Stimulated activated CD4-positive, alpha-beta T cell treated with anti-CD3 and anti-CD28 coated beads, Interleukin-12 subunit alpha, Interleukin-12 subunit beta, amount 100 ng/mL, for 24 hours (primary cell): ENCODE measurements at places on chromosomes 16 and 17.

- no peak for DNase-seq
Observed at GRCh38 chr17:11293480-11293879, 52.5 kb downstream of the SHISA6 start.

- DNase-seq = no peak
Observed at GRCh38 chr16:81888520-81889394, 109.7 kb downstream of the PLCG2 start.

- no peak for DNase-seq
Observed at GRCh38 chr17:61158376-61158775, 241.3 kb upstream of the TBX2 start.

- peak; percentile 21 for DNase-seq
Observed at GRCh38 chr17:35214631-35215273, 20.6 kb upstream of the SLC35G3 start.

DNA sequence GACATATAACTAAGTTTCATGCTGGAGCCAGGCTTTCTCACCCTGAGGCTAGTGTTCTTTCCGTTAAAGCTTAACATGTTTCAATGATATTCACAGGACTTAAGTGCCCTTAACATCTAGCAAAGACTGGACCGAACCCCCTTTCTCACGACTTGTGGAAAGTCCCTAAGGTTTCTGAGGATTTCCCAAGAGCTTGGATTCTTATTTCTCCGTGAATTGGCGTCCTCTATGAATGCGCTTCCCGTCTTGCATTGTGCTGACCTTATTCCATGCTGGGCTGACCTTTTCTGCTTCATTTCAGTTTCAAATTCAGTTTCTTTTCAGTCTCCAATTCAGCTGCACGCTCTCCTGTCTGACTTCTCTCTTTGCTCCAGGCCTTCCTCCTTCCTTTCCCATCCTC lies 206.4 kb downstream of the HS3ST3A1 start:
- no peak for DNase-seq

- DNase-seq = no peak
Observed at GRCh38 chr17:55549140-55549539, 37.9 kb upstream of the SMIM36 start.

- DNase-seq = peak; percentile 65
Observed at GRCh38 chr16:89115216-89115861, 21.7 kb downstream of the ACSF3 start.

GRCh38 chr17:66836063-66837005 lies 1.4 kb downstream of the CACNG5 start:
- DNase-seq = no peak

DNA sequence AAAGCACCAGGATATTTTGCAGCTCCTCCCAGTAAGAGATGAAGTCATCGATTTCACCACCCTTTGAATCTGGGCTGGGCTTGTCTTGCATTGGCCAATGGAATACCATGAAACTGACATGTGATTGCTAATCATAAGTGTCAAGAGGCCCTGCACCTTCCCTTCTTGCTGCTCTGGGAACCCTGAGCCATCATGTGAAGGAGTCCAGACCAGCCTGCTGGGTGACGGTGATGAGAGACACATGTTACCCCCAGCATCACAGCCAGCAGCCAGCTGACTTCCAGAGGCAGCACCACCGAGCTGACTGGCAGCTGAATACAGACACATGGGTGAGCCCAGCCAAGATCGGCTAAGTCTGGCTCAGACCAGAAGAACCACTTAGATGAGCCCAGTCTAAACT lies 43.6 kb upstream of the CACNG4 start:
- no peak for DNase-seq

DNA sequence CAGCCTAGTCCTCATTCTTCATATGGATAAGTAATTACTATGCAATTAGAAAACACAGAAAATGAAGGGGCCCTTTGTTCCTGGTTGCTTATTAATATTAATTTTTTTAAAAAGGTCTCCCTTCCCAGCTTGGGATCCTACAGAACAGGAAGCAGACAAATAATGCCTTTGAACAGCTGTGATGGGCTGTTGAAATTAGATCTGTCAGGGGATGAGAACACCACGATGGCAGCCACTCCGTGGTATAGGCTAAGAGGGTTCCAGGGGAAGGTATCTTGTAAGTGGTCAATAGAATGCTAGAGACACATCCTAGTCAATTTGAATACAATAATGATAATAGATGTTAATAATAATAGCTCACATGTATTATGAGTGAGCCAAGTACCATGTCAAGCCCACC lies 83.1 kb downstream of the CCDC182 start:
- DNase-seq = no peak

DNA sequence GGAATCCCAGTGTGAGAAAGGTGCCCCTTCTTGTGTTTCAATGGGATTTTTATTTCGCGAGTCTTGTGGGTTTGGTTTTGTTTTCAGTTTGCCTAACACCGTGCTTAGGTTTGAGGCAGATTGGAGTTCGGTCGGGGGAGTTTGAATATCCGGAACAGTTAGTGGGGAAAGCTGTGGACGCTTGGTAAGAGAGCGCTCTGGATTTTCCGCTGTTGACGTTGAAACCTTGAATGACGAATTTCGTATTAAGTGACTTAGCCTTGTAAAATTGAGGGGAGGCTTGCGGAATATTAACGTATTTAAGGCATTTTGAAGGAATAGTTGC lies 567 bp downstream of the UBB start:
- DNase-seq = peak; percentile 21

GRCh38 chr17:50318501-50319285 lies 27.2 kb upstream of the XYLT2 start:
- DNase-seq = no peak

DNA sequence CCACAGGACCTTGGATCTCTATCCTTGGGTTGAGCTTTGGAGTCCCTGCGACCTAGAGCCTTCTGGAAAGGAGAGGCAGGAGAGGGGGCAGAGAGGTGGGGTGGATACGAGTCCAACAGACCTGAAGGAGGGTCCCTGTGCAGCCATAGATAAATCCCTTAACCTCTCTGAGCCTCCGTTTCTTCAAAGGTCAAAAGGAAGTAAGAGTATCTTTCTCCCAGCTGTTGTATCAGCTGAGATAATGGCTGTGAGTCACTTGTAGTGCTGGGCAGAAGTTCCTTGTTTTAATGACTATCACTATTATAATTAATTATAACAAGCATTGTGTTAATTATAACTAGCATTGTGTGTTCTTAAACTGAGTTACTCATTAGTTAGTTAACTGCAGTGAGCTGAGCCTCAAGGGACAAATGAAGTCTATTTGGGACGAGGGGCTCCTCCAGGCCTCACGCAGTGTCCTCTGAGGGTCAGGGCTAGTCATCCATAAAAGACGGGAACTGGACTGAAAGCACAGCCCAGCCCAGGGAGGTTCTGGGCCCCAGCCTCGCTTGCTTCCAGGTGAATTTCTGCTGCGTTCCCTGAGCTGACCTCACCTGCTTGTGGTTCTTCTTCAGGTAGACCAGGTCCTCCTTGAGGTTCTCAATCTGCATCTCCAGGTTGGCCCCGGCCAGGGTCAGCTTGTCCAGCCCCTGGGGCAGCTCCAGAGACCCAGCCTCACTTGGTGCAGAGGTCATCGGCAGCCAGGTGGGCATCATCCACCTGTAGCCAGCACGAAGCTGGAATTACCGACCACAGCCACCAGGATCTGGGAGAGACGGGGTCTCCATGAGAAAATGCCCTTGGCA lies 5.7 kb upstream of the KRT17 start:
- no peak for DNase-seq

DNA sequence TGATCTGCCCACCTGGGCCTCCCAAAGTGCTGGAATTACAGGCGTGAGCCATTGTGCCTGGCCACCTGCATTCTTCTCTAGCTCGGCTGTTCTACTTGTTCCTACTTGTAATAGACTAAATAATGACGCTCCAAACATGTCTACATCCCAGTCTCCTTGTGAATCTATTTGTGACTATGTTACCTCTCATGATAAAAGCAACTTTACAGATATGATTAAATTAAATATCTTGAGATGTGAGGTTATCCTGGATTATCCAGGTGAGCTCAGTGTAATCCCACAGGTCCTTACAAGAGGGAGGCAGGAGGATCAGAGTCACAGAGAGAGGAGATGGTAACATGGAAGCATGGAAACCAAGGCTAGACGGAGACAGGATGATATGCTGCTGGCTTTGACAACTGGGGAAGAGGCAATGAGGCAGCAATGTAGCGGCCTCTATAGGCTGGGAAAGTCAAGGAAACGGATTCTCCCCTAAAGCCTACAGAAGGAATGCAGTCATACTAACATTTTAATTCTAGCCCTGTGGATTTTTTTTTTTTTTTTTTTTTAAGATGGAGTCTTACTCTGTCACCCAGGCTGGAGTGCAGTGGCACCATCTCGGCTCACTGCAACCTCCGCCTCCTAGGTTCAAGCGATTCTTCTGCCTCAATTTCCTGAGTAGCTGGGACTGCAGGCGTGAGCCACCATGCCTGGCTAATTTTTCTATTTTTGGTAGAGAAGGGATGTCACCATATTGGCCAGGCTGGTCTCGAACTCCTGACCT lies 5.0 kb upstream of the LASP1 start:
- no peak for DNase-seq

- DNase-seq = no peak
Observed at GRCh38 chr16:62665269-62665668, 629.0 kb upstream of the CDH8 start.

- no peak for DNase-seq
Observed at GRCh38 chr16:62035115-62036092, 834 bp downstream of the CDH8 start.

DNA sequence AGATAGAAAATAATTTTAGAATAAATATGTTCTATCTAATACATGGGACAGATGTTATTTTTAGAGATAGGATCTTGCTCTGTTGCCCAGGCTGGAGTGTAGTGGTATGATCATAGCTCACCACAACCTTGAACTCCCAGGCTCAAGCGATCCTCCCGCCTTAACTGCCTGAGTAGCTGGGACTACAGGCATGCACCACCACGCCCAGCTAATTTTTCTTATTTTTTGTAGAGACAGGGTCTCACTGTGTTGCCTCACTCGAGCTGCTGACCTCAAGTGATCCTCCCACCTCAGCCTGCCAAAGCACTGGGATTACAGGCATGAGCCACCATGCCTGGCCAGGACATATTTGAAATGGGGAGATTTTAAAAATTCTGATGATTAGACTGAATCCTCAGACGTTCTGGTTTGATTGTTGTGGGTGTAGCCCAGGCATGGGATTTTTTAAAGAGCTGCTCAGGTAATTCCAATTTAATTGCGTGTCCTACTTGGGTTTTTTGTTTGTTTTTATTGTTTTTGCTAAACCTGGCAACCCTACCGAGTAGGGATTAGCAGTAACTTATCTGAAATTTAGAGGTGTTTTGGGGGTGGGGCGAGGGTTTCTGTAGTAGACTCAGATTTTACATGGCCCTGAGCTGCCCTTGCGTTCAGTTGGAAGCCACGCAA lies 142.9 kb downstream of the RAB11FIP4 start:
- no peak for DNase-seq

- DNase-seq = no peak
Observed at GRCh38 chr17:10756185-10756584, 26.4 kb upstream of the TMEM220 start.

DNA sequence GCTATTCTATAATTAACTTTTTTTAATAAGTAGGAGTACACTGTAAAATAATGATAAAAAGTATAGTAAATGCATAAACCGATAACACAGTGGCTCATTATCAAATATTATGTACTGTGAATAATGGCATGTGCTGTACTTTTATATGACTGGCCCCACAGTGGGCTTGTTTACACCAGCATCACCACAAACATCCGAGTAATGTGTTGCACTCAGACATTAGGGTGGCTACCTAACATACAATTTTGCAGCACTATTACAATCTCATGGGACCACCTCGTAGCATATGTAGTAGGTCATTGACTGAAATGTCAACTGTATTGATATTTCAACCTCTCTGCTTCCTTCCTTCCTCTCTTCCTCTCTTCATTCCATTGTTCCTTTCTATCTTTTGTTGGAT lies 51.7 kb downstream of the TBX4 start:
- DNase-seq = no peak

- DNase-seq = no peak
Observed at GRCh38 chr16:57104706-57105105, 12.3 kb downstream of the CPNE2 start.

DNA sequence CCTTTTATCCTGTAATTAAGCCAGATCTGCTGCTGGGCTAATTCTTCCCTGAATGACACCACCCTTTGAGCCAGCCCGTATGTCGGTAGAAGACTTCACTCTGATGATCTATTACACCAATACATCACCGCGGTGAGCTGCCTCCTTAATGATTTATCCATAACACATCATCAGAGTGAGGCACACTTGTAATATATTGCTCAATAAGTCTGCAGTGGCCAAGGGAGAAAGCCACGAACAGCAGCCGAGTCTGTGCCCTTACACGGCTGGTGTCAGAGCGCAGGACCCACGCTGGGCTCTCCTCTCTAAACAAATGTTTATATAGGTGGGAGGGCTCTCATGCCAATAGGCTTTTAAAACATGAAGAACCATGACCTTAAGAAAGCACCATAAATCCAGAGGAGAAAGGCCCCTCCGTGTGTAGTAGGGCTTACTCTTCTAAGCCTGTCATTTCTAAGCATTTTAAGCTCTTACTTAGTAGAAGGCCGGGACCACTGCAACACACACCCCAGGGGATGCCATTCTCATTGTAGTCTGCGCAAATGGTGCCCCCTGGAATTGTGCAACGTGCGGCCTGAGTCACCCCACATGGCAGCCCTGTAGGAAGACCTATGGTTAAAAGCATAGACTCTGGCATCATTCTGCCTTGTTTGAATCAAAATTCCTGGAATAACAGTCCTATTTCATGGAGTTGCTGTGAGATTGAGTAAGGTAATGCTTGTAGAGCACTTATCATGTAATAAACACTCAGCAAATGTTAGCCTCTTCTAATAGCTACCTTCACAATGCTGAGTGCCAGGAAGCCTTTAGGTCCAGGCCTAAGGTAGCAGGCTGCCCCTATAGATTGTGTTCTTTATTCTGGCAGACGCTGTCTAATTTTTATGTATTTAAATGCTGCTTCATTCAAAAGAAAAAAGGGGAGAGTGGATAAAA lies 26.1 kb downstream of the MRPS23 start:
- no peak for DNase-seq

DNA sequence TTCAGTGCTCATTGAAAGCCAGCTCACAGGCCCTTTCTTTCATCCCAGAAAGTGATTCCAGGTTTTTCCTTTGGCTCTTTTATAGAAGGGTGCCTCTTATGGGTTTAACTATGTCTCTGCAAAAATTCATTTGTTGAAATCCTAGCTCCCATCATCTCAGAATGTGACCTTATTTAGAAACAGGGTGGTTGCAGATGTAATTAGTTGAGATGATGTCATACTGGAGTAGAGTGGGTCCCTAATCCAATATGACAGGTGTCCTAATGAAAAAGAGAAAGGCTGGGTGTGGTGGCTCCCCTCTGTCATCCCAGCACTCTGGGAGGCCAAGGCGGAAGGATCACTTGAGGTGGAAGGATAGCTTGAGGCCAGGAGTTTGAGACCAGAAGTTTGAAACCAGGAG lies 64.2 kb upstream of the FAM20A start:
- no peak for DNase-seq

GRCh38 chr16:27449434-27450195 lies 47.6 kb downstream of the IL21R start:
- peak; percentile 48 for DNase-seq

GRCh38 chr16:81891736-81892364 lies 112.8 kb downstream of the PLCG2 start:
- DNase-seq = no peak
